ENCODE measurements at places on chromosomes 7 and 10.
A peak's percentile ranks its signal among the peaks of the same experiment; 100 is the strongest.

DNA sequence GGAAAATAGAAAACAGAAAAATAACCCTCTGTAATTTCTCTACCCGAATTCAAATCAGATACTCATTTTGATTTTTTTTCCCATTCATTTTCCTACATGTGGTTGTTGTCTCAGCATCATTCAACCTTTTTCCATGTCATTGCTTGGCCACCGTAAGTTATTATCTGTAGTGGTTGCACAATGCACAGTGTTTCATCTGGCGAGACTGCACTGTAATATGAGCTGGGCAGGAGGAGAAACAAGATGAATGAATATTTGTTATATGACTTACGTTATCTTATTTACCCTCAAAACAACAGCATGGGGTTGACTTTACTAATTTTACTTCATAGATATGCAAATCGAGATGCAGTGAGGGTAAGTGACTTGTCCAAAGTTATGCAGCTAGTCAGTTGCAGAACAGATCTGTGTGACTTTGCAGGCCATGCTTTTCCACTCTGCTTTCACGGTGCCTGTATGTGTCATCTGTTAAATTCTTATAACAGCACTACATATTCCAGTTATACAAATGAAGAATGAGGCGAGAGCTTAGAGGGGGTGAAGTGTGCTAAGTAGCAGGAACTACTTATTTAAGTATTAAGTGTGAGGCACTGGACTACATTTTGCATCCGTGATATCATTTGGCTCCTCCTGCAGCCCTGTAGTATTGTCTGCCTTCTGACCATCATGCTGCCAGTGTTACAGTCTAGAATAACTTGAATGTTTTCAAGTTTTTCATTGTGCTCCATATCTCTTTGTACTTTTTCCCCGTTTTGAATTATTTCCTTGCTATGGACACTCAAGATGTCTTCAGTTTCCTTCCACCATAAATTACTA is 56.7 kb downstream of the ZMYND11 start:
- no peak for DNase-seq

DNA sequence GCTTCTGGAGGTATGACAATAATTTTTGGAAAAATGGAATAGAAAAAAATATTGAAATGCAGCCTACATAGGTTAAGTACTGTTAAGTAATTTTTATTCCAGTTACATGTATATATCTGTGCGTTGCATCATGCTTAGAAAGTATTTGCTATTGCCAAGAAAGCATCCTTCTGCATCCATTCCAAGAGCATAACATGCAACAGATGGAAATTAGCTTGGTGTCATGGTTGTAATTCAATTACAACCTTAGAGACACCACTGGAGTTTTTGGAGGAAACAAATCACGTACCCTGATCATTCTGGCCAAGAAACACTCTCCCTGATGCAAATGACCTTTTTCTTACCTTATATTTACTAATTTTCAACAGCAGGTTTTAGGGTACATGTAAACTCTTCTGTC is 1.7 kb downstream of the AKR1B1 start:
- no peak for DNase-seq

DNA sequence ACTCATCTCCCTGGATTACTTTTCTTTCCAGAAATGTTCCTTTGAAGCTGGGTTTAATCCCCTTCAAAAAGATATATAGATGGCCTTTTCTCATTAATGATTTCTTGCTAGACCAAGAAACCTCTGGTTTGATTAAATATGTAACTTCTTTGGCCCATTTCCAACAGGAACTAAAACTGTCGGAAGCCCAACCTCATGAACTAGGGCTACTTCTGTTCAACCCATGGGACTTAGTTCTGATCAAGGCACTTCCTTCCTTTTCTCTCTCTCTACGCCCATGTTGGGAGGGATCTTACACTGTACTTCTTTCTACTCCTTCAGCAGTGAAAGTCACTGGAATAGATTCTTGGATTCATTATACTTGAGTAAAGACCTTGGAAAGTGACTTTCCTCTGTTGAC is 83.6 kb downstream of the TMEM106B start:
- no peak for DNase-seq

DNA sequence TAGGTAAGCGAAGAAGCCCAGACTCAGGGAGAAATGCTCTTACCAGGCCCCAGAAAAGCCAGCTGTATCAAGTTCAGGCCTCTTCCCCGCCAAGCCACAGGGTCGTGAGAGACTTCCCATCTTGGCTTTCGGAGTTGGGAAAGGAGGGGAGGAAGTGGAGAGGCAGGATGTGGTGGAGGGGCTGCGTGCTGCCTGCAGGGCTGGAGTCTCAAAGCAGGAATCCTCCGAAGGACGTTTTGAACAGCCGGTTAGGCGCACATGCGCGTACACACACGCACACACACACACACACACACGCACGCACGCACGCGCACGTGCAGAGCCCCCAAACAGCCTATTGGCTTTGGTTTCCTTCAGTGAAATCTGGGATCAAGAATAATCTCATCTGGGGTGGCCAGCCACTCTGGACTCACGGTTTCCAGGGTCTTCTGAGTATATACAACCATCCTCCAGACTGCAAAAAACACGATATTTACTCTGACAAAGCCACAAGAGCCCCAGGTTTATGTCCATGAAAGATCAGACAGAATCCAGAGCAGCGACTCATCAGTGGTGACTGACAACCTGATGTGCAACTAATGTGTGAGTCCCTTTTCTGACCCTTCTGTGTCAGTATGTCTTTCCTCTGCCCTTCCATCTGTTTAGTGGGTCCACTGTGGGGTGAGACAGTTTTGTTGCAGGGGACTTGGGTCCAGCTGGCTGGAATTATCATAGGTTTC is 115.0 kb upstream of the ZNF438 start:
- no peak for DNase-seq

GRCh38 chr7:10469476-10469875 is 504.2 kb upstream of the PHF14 start:
- DNase-seq = no peak

DNA sequence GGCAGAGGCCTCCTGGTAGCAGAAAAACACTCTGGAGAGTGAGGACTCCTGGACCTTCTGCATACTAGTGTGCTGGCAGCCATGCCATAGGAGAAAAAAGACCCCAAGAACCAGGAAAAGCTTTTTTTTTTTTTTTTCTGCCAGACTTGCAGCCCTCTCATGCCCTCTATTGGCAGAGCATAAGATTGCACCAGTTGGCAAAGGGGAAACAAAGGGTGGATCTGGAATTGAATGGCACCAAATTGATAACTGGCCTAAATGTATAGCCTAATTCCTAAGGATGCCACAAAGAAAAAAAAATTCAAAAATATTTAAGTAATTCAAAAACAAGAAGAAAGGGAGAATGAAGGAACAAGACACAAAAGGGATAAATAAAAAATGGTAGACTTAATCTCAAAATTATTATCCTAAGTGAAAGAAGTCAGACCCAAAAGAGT is 112.5 kb upstream of the GHITM start:
- DNase-seq = peak; percentile 26
